Activated effector memory CD4-positive, alpha-beta T cell treated with Interleukin-2 at 50 U/mL for 16 hours (primary cell): ENCODE measurements at places on chromosomes 12 and 14.

- no peak for DNase-seq
Measured at GRCh38 chr14:100523843-100524169, 63.4 kb downstream of the BEGAIN start.

DNA sequence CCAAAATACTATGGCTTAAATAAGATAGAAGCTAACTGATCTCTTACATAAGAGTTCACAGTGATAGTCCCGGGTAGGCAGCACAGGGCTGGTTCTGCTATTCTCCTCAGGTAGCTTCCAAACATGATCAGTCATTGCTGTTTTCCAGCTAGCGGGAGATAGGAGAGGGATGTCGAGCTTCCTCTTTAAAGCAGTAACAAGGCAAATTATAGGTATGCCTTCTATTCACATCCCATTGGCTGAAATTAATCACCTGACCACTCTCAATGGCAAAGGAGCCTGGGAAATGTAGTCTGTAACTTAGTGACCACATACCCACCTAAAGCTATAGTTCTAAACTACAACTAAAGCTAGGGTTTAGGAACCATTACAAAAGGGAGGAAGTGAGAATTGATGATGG, 34.5 kb upstream of the VRK1 start:
- no peak for DNase-seq

DNA sequence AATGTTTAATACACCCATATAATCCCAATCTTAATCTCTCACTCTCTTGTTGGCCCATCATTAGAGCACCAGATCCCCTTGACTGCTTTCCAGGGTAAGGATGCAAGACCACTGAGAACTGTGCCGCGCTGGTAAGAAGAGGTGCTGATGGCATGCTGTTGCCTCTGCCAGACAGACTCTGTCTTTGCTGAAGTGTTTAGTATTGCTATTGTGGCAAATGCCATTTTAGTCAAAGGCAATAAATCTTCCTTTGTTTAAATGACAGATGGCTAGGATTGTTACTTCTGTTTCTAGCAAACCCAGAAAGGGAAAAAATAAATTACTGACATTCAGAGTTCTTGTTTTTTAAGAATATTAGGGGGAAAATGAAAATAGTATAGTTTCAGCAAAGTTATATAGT, 152.3 kb downstream of the MON2 start:
- DNase-seq = no peak

DNA sequence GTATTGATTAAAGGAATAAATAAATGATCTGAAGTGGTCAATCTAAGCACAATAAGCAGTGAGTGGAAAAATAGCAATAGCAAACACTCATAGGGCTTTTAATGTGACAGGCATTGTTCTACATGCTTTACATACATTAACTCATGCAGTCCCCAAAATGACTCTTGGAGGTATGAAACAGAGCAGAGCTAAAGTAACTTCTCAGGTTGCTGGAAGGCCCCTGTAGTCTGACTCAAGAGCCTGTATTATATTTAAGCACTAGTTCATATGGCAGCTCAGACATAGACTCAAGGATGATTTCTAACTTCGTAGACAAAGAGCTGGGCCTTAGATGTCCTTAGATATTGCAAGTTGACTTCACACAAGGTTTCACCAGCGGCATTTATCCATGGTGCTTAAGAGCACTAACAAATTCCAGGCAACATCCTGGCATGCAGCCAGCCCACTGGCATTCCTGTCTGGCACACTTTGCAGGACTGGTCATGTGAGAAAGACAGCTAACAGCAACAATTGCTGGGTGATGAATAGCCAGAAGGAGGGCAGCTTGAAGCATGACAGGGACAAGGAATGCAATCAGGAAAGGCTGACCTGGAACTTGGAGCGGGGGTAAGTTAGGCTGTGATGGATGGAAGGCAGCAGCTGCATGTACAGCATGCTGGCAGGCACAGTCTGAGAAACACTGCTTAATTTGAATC, 22.9 kb upstream of the KTN1 start:
- no peak for DNase-seq

- no peak for DNase-seq
Measured at GRCh38 chr12:81699551-81699950, 59.6 kb downstream of the PPFIA2 start.

DNA sequence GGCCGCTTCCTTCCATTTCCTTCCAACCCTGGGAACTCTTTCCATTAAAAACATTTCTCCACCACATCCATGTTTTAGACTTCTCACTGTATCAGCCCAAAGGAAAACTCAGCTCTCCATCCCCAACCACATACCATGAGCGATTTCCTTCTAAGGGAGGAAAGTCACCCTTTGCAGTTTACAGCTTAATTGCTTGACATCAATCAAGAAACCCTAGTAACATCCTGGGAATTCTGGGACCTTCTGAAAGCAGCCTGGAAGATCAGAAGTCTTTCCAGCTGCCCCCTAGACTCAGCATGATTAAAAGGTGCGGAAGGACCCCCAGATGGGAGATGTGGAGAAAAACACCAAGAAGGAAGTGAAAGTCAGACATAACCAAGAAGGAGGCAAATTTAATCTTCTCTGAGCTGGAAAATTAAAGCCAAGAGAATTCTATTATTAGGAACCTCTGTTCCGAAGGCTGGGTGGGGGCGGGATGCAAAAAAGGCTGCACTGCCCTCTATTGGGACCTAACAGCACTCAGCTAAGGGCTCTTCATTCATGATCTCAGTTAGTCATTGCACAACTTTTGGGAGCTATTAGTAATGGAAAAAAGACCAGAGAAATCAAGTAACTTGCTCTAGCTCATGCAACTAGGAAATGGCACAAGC, 73.3 kb upstream of the PLXNC1 start:
- DNase-seq = no peak

- DNase-seq = no peak
Measured at GRCh38 chr12:120711411-120711810, 1.2 kb downstream of the UNC119B start.
